ENCODE measurements at places on chromosomes 7 and 10. TPM values are rescaled to one million over a fixed set of nuclear protein-coding genes. Genes with fewer than 3 reads are reported as not detected.

NEBL gene
- not detected for total RNA-seq

PIP gene
- total RNA-seq, result not detected

NYAP1 gene
- total RNA-seq, result 0.54 TPM

LEP gene
- total RNA-seq, result not detected

CABCOCO1 gene
- total RNA-seq, result not detected

C10orf105 gene
- total RNA-seq, result 0.30 TPM

KCNH2 gene
- 0.50 TPM for total RNA-seq

ZNF107 gene
- total RNA-seq, result 29.0 TPM

HOXA7 gene
- total RNA-seq, result not detected

EXOC4 gene
- total RNA-seq, result 73.1 TPM

CCDC146 gene
- 9.9 TPM for total RNA-seq

MCM10 gene
- 40.2 TPM for total RNA-seq

TMEM270 gene
- not detected for total RNA-seq

ZNF365 gene
- total RNA-seq, result 0.94 TPM

TEX47 gene
- total RNA-seq, result not detected

NXPH1 gene
- not detected for total RNA-seq

PITRM1 gene
- total RNA-seq, result 64.4 TPM

ADCY1 gene
- 0.14 TPM for total RNA-seq

GJC3 gene
- not detected for total RNA-seq

PALD1 gene
- 1.4 TPM for total RNA-seq

TMEM184A gene
- not detected for total RNA-seq

C7orf25 gene
- total RNA-seq, result 6.0 TPM

Measured in activated naive CD8-positive, alpha-beta T cell treated with anti-CD3 and anti-CD28 coated beads, Interleukin-2, amount 10 ng/mL, durations not matched to agents 7 days and 5 days (primary cell).